IPS-NIHi11 (cell line): ENCODE measurements at places on chromosomes 3 and 15.

- no peak for DNase-seq
Measured at GRCh38 chr15:47331829-47332393, 385.4 kb upstream of the SEMA6D start.

GRCh38 chr3:141411251-141411771 lies 43.0 kb downstream of the ZBTB38 start:
- DNase-seq = no peak

DNA sequence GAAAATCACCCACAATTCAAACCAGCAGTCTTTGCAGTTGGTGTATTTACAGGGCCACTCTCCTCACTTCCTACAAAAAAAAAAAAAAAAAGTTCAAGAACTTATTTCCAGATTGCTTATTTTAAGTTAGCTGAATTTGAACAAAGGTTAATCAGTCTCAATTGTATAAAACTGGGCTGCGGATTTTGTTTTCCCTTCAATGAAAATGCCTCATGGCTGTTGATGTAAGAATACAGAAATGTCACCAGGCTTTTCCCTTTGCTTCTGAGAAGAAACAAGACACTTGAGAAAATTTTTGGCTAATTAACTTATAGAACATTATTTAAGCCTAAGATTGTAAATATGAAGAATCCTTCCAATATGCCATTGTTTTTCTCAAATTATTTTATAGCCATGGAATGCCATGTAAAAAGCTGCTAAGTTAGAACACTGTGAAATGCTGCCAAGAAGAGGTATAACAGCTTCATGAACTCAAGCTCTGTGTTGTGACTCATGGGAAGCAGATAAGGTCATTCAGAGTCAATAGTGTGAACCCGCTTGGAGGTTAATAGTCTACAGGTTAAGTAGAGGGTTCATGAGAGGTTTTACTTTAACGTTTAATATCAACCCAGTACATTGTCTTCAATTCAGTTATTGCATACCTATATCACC lies 84.3 kb upstream of the ABI3BP start:
- DNase-seq = no peak

DNA sequence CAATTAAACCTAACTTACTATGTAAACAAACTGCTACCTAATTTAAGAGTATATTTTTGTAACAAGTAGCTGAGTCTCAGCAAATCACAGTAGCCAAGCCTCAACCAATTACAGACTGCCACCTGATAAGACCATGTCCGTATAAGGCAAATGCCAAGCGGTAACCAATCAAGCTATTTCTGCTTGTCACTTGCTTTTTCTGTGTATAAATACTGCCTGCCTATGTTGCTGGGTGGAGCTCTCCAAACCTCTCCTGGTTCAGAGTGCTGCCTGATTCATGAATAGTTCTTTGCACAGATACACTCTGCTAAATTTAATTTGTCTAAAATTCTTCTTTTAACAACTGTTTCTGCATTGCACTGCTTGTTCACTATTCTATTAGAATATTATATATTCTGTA lies 42.6 kb downstream of the ZNF148 start:
- no peak for DNase-seq
